ENCODE measurements at places on chromosomes 16 and 17.
A peak's percentile ranks its signal among the peaks of the same experiment; 100 is the strongest.

- no peak for DNase-seq
These were observed 920.9 kb upstream of the GOT2 start for GRCh38 chr16:59655031-59655430.

GRCh38 chr16:82603784-82604411, 22.9 kb upstream of the CDH13 start:
- DNase-seq: no peak

- DNase-seq: no peak
These were observed 306.3 kb downstream of the SEC14L1 start for GRCh38 chr17:77446940-77447634.

DNA sequence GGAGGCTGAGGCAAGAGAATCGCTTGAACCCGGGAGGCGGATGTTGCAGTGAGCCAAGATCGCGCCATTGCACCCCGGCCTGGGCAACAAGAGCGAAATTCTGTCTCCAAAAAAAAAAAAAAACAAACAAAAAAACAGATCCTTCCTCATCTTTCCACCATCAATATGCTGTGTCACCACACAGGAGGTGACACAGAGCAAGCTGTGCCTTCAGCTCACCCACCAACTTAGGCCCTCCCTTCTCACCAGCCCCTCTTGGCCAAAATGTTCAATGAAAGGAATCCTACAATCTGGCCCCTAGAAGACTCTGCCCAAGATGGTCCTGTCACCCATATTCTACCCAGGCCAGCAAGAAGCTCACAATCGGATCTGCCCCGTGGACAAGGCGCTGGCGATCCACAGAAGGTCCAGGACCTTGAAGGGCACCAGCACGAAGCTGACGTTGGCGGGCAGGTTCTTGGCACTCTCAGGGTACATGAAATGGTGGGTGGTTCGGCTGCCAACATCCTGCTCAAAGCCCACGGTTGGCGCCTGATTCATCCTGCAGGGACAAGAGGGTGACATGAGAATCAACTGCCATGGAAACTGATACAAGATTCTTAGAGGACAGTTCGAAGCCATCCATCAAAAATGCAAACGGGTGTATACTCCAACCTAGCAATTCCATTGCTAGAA, 41.4 kb downstream of the DDX19A start:
- no peak for DNase-seq

DNA sequence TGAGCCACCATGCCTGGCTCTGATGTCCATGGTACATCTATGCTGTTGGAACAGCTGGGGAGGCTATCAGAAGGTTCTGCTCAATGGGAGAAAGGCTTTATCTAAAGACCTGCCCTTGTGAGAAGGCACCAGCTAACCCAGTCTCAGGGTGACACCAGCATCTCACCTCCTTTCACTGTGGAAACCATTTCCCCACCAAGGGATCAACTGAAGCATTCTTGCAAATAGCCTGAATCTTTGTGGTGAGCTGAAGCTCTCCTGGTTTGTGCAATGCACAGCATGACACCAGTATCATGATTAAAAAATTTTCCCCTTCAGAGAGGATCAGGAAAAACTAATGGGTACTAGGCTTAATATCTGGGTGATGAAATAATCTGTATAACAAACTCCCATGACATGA, 5.1 kb downstream of the CCL18 start:
- no peak for DNase-seq

GRCh38 chr16:67236563-67237395, 9.8 kb downstream of the TMEM208 start:
- DNase-seq: peak; percentile 81

- DNase-seq: no peak
These were observed 592.9 kb downstream of the MAF start for GRCh38 chr16:79007614-79008013.

- no peak for DNase-seq
These were observed 12.3 kb downstream of the SCN4A start for GRCh38 chr17:63960430-63960829.

DNA sequence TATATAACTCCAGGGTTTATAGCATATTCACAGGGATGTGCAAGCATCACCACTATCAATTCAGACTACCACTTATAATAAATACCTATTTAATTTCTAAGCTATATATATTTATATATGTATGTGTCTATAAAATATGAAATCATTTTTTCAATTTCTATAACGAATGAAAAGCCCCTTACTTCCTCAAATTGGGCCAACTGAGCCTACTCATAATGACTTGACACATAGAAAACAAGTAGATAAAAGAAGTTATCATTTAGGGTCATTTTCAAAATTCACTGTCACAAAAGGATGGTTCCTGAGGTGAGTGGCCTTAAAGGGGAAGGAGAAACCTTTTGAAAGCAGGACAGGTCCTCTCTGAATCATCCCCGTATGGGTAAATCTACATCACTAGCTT, 114.1 kb downstream of the ADCY9 start:
- no peak for DNase-seq

- peak; percentile 82 for DNase-seq
These were observed 94.8 kb upstream of the CBX4 start for GRCh38 chr17:79933863-79934652.

DNA sequence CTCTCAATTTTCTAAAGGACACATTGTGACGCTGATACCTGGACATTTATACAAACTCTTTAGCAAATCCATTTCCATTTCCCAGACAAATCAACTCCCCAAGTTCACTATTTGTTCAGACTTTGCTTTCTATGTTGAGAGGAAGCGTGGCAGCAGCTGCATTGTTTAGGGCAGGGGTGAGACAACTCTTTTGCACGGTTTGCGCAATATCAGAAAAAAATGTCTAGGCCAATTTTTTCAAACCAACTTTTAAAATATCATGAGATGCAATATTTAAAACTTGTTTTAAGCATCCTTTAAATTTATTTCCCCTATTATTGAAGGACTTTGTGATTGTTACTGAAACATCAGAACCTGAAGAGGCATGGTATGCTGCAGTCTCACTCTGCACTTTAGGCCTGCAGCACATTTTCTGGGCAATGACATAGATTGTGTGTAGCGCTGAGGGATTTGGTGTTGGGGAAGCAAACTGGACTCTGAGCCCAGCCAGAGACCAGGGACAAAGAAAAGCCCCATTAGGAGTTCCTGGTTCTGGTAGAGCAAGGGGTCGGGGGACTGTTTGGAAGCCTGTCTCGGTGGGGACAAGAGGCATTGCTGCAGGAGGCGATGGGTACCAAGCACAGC, 6.4 kb upstream of the CCDC182 start:
- DNase-seq: no peak

DNA sequence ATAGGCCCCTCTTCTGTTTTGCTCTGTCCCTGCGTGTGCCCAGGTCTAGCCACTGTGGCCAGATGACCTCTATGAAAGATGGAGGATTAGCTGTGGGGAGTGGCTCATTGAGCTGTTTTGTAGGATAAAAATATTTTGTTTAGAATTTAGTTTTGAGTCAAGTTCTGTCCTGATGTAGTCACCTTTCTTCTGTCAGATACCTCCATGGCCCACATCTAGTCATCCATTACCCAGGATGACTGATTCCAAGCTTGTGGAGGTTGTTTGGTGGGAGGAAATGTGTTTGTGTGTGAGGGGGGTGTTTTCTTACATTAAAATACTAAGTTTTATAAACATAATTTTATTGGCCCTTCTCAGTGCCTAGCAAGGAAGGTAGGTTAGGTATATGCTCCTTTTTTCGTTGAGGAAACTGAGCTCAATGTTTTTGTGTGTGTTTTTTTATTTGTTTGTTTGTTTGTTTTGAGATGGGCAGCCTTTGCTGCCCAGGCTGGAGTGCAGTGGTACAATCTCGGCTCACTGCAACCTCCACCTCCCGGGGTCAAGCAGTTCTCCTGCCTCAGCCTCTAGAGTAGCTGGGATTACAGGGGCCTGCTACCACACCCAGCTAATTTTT, 16.3 kb downstream of the SNX11 start:
- DNase-seq: no peak

DNA sequence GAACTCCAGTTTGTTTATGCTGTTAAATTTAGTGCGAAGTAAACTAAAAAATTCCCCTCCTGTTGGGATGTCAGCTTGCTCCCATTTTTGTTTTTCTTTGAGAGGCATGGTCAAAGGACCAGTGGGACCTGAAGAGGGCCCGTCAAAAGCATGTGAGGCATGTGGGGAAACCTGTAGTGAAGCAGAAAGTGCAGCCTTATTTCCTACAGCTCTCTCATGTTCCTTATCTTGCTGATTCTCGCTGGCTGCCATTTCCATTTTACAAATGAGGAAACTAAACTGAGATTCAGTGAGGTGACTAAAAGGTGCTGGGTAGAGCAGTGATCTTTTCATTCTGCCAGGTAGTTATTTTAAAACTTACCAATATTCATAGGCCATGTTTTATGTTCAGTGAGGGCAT, 27.1 kb downstream of the EPN2 start:
- no peak for DNase-seq

- no peak for DNase-seq
These were observed 239.5 kb downstream of the ABCC12 start for GRCh38 chr16:47916266-47916665.

GRCh38 chr17:81536299-81537290, 8.4 kb downstream of the FSCN2 start:
- DNase-seq: peak; percentile 11

GRCh38 chr16:24009955-24010354, 174.2 kb downstream of the PRKCB start:
- DNase-seq: no peak

DNA sequence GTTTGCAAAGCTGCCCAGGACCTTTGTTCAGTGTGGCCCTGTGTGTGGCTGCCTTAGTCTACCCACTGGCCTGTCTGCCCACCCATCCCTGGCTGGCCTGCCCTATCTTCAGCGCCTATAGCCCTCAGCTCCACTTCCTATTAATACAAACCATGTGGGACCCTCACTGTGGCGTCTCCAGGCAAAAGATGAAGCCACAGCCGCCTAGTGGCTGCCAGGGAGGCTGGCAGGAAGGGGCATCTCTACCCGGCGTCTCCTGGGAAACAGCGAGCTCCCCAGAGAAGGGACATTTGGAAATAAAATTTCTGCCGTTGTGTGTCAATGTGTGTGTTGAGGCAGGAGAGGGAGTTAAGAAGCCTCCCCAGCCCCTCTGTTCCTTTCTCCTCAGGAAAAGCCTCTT, 31.5 kb downstream of the NEUROD2 start:
- DNase-seq: no peak

DNA sequence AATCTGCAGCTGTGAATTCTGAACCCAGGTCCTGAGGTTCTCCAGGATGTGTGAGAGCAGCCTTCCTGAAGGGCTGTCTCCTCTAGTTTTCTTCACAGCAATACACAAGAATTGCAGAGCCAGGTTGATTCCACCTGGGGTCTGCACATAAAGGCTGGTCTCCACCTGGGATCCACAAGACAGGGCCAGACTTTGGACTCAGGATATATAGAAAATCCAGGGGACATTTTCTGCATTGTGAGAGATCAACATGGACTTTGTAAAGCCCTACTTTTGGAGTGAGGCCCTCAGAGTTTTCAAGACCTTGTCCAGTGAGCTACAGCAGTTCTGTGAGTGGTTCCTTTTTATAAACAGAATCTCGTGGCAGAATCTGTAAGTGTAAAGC, 6.3 kb downstream of the ZNF267 start:
- DNase-seq: no peak

DNA sequence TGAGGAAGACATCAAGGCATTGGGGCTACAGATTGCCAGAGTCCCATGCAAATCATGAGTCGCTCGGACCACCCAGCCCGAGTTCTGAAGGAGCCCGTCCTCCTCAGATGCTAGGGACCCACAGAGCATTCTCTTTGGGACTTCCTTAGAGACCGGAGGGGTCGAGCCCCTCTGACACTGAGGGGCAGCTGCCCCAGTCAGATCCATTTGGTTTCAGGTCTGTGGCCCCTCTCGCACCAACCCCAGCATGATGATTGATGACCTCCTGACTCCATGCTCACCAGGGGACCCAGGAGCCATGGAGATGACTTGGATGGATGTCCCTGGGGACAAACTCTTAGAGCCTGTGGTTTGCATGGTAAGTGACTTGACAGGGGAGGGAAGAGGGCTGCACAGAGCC, 8.0 kb downstream of the PDF start:
- no peak for DNase-seq

DNA sequence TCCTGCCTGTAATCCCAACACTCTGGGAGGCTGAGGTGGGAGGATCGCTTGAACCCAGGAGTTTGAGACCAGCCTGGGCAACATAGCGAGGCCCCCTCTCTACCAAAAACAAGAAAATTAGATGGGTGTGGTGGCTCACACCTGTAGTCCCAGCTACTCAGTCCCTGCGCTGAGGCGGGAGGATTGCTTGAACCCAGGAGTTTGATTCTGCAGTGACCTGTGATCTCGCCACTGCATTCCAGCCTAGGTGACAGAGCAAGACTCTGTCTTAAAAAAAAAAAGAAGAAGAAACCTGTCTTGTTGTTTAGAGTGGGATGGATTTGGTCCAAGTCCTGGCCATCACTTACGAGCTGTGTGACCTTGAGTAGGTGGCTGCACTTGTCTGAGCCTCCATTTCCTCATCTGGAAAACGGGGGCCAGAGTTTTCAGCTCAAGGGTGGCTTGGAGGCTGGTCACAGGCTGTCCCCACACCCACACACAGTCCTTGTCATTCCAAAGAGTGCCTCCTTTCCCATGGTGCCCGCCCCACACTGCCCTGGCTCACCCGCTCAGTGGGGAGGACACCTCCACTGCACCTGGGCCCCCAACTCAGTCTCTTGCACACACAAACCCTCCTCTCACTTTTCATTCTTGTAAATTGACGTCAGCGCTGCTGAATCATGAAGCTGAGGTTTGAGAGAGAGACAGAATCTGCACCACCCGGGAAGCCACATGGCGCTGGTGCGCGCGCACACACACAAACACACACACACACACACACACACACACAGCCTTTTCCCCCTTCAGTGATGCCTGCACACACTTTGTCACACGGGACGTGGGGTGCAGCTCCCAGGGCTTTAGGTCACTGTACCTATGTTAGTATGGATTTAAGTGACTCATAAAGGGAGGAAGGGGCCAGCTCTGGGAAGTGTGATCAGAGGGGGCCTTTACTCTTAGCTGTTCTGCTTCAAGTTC, 4.2 kb downstream of the SOCS1 start:
- no peak for DNase-seq

DNA sequence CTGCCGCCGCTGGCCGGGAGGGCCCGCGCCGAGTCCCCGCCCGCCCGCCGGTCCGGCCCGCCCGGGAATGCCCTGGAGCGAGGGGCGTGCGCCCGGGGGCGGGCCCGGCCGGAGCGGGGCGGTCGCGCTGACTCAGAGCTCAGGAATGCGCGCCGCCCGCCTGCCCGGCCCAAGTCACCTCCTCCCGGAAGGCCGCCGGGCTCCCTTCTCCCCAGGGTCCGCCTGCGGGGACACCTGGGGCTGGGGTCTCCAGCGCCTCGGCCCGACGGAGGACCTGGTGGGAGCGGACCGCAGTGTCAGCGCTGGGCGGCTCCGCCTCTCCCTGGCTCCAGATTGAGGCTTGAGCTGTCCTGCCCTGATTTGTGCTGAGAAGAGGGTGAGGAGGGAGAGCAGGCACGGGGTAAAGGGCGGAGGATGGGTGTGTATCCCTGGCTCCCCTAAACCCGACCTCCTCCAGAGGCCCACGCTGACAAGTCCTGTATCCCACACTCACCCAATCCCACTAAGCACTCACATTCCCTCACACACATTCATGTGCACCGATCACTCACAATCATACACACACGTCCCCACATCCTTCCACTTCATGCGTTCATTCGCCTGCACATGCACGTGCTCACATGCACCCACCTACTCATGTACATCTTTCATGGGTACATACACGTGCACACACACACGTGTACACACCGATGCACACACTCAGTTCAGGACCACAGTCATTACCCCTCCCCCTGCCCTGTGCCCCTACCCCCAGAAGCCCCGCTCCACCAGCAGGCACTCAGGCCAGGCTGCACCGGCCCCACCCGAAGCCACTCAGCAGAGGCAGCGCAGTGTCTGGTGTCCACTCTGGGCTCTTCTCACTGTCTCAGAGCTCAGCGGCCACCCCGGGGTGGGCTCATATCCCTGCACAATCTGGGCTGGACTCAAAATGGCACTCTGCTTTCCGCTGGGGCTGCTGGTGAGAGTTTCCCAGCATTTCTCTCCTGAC, at the start of gene RHBDF1:
Gene RHBDF1, minus strand, starts transcription at position 71 of the 988 bp plus-strand sequence. CDS start 7,616 bp downstream, outside the sequence.
- no peak for DNase-seq

All from hematopoietic multipotent progenitor cell treated with erythropoietin and hydrocortisone succinate and interleukin-3 and kit ligand, for 15 days (in vitro differentiated cells).